ENCODE measurements at places on chromosomes 12 and 14.

- DNase-seq, result no peak
These were observed 3.7 kb upstream of the CISTR start for GRCh38 chr12:53755451-53755891.

DNA sequence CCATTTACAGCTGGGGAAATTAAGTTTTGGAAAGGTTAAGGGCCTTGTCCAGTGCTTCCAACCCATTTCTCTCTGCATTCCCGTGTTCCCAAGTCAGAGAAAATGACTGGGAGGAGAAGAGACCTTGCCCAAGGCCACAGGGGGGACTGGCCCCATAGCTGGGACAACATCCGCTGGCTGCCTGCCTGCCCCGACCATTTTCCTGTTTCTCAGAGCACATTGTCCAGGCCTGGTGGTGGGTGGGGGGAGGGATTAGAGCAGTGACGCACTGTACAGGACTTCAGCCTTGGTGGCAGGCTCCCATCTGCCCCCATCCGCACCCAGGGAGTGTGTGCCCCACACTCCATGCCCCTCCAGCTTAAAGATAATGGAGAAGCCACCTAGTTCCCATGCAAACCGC is 27.7 kb downstream of the DIO3 start:
- no peak for DNase-seq

DNA sequence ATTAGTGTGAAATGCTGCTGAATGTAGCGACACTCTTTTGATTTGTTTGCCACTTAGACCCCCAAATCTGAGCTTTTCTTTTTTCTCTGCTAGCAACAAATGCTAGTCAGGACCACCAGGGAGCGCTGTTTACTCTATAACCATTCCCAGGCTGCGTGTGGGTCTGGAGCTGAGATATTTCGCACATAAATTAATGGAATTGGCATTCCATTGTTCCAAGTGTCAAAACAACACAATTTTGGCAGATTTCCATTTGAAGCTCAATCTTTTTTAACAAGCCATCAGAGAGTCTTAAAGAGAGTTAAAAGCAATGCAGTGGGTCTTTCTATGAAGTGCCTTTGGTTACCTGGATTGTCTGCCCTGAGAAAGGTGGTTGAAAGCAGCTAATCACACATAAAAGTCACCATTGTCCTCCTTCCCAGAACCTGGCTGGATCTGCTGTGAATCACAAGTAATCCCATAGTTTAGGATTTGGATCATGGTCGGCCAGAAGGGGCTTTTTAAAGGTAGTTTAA is 7.4 kb upstream of the TMEM132C start:
- no peak for DNase-seq

DNA sequence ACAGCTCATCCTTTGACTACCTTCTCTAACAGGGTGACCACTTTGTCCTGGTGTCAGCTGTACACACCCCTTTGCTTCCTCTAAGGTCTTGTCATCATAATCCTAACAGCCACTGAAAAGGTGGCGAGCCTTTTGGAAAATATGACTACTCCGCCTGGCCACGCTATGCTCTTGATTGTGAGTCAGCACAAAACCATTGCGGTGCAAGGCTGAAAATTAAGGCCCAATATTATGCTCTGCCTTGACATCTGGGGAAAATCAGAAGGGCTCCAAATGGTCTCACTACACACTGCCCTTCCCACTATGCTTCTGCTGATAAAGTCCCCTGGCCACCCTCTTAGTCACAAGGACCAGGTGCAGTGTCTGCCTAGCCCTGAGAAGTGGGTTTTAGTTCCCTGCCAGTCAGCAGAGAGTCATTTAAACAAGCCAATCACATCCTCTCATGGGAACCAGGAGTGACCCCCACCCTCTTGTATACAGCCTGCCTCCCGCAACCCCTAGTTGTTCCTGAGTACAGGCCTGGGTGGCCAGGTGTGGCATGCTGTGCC is 34.3 kb downstream of the FGD6 start:
- no peak for DNase-seq

GRCh38 chr14:99257673-99258221 is 14.2 kb downstream of the BCL11B start:
- no peak for DNase-seq

Measured in CD4-positive, alpha-beta T cell treated with Interleukin-10 for 1 hour (primary cell).